ENCODE measurements at places on chromosomes 7 and 10.

GRCh38 chr7:102097601-102098161 lies 189.0 kb upstream of the SH2B2 start:
- DNase-seq: no peak

GRCh38 chr10:14555807-14556206 lies 218.9 kb downstream of the FAM107B start:
- no peak for DNase-seq

- DNase-seq: no peak
Measured at GRCh38 chr7:41520445-41520844, 182.4 kb downstream of the INHBA start.

DNA sequence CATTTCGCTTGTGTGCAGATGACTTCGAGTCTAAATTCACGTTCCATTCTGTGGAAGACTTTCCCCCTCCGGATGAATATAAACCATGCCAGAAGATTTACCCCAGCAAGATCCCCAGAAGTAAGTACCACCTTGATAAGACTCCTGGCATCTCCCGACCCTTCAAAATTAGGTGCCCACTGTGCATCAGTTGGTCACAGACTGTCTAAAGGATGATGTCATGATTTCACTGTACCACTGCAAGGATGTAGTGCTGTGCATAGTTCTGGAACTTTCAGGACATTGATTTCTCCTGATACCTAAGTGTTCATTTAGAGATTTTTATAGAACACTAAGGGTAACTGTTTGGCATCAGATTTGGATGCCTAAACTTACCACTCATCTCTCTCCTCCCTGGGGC lies 83.0 kb downstream of the WIPF3 start:
- no peak for DNase-seq

DNA sequence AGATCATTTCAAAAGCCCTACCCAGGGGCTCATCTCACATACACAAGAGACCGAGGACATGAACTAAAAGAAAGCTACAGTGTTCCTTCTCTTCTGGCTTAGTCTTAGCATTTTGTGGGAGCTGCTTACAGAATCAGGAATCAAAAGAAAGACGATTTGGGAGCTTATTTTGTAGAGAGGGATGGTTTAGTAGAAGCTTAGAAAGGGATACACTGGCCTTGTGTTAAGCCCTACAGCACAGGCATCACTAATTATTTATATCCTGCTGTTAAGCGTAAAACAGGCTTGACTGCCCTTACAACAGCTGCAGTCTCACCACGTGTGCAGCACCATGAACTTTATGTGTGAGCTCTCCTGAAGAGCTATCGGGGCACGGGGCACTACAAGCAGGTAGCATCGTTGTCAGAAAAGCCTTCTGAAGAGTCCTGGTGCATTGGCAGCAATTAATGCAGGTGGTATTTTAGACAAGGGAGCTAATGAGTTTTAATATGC lies 798.3 kb downstream of the NXPH1 start:
- no peak for DNase-seq

- no peak for DNase-seq
Measured at GRCh38 chr7:11538751-11539299, 293.2 kb downstream of the THSD7A start.

DNA sequence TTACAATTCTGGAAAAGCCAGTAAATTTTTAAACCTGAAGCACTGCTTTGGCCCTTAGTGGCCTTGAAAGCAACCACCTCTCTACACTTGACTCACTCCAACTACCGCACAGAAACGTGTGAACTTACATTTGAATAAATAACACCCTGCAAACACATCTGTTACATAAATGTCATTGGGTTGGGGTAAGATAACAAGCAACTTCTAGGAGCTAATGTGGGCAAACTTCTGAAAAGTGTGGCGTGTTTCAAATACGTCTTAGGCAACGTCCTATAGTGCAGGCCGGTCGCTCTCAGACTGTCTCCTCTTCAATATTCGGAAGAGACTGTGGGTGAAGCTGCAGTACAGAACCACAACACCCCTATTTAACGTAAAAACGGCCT lies 474 bp downstream of the ORC5 start:
- DNase-seq: no peak

GRCh38 chr7:129771928-129772479 lies 160.5 kb downstream of the NRF1 start:
- peak; percentile 47 for DNase-seq

DNA sequence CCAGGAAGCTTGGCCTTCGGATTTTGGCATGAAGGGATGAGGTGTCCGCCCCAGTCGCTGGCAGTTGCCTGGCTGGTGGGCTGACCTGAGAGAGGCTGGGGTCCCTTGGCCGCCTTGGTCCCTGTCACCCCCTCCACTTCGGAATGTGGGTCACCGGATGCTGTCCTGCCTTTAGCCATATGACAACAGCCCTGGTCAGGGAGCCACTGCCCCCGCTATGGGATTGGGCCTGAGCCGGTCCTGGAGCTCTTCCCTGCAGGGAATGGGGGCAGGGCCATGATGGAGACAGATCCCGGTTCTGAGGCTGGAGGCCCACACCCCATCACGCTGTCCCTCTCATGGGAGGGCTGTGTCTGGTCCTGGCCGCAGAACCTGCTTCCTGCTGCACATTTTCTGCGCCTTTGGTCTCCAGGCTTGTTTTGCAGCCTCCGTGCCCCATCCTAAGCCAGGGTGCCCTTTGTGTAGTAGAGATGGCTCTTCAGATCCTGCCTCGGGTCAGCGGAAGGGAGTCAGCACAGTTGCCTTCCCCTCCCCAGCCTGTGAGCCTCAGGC lies 22.6 kb downstream of the PFKFB3 start:
- no peak for DNase-seq

DNA sequence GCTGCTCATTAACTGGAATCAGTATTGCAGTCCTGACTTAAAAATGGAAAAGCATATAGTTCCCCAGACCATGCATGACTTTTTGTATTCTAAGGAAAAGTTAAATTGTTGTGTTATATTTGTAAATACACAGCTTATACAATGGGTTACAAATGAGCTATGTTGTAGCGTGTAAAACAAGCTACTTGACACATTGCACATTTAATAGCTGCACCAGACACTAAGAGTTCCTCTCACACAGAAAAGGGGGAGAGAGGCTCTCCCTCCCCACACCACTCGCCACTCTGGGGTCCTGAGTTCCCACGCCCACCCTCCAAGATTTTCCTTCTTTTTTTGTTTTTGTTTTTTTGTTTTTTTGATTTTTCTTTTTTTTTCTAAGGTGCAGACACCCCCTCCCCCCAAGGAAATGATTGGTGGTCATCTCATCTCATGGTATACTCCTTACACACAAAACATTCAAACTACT lies 6.3 kb downstream of the KLF6 start:
- DNase-seq: no peak

DNA sequence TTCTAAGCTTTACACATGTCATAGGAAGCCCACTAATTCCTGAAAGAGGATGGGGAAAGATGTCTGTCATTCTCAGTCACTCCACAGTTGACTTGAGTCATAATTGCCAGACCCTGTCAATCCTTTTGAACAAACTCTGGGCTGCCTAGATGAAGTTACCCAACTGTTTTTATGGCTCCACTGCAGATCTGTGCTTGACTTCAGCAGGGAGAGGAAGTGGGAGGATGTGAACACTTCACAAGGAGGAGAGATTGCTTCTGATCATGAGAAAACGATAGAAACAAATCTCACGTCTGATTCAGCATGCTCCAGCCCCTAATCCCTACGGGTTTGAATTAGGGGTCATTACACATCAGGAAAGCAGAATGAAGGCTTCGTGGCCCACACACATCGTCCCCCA lies 596.6 kb upstream of the CELF2 start:
- no peak for DNase-seq

DNA sequence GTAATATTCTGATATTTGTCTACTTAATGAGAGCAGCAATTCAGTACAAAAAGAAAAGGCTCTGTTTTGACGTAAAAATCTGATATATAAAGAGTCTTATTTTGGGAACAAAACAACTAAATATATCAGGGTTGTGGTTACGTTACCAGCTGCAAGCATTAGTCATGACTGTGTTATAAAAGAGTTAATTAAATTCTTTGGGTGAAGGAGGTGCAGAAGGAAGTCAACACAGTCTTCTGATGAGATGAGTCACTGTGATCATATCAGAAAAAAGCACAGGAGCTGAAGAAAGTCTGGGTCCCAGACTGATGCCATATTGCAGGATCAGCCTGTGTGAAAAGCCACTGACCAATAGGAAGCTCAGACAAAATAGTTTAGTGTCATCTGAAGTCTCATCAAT lies 234.3 kb upstream of the TEX47 start:
- DNase-seq: no peak

GRCh38 chr7:65037740-65038688 lies 31.5 kb upstream of the ERV3-1 start:
- DNase-seq: peak; percentile 93

GRCh38 chr7:142196066-142196840 lies 61.6 kb downstream of the PRSS58 start:
- no peak for DNase-seq

DNA sequence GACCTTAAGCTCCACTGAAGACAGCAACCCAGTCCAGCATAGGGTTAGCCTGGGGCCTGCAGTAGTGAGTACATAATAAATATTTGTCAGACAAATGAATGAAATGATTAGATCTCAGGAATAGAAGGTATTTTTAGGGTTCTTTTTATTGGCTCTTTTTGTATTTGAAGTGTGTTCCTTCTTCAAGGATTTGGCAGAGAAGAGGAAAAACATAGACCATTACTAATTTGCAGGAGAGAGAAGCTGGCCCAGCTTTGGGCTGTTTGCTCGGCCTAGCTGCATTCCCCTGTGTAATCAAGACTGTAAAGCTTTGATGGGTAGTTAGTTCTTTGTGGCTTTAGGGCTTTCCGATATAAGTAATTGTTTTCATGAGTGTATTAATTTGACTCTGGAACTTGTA lies 64.2 kb downstream of the CNNM2 start:
- DNase-seq: no peak

- DNase-seq: peak; percentile 72
Measured at GRCh38 chr7:155466814-155467733, 9.1 kb downstream of the EN2 start.

DNA sequence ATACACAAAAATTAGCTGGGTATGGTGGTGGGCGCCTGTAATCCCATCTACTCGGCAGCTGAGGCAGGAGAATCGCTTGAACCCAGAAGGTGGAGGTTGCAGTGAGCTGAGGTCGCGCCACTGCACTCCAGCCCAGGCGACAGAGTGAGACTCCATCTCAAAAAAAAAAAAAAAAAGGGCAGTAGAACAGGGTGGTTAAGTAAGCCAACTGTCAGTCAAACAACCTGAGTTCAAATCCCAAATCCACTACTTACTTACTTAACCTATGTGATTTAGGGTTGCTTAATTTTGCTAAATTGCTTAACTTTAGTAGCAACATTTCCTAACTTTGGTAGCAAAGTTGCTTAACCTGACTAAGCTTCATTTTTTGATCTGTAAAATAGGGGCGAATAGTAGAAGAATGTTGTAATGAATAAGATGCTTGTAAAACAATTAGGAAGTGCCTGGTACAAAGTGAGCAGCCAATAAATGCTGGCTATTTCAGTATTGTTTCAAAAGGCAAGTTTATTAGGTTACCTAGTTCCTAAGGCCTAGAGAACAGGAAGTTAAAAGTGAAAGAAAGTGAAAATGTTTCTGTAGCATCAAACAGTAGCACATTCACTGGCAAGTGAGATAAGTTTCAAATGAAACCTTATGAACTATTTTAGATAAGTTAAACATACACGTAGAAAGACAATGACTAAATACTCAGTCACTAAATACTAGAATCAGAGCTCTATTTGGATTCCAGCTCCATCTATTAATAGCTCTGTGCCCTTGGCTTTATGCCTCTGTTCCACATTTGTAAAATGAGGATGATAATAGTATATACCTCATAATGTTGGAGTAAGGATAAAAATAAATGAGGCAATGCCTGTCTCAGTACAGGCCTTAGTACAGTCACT lies 64.3 kb downstream of the HOXA1 start:
- no peak for DNase-seq

- DNase-seq: no peak
Measured at GRCh38 chr10:18044976-18045720, 93.4 kb downstream of the SLC39A12 start.

DNA sequence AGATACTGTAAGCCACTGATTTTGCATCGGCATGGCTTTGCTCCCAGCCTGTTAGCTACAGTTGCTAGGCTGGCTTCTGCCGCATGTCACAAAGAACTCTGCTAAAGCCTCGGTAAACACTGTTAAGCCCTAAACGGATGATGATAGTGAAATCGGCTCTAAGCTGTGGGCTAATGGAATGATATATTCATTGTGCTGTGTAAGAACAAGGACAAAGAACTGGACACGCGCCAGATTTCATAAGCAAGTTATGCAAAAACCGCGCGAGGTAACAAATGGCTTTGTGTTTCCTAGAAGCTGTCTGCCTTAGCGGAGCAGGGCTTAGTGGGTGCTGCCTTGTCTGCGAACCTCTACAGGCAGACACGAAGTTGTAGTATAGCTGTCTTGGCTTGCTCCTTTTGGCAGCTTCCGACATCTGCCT lies 331.3 kb upstream of the COBL start:
- DNase-seq: no peak

GRCh38 chr7:75996476-75996875 lies 2.1 kb upstream of the TMEM120A start:
- DNase-seq: no peak

GRCh38 chr7:17939211-17939605 lies 1.1 kb downstream of the SNX13 start:
- no peak for DNase-seq

- DNase-seq: no peak
Measured at GRCh38 chr10:30431435-30431911, 2.5 kb upstream of the MAP3K8 start.

GRCh38 chr10:27440021-27440420 lies 64.1 kb upstream of the RAB18 start:
- DNase-seq: no peak

DNA sequence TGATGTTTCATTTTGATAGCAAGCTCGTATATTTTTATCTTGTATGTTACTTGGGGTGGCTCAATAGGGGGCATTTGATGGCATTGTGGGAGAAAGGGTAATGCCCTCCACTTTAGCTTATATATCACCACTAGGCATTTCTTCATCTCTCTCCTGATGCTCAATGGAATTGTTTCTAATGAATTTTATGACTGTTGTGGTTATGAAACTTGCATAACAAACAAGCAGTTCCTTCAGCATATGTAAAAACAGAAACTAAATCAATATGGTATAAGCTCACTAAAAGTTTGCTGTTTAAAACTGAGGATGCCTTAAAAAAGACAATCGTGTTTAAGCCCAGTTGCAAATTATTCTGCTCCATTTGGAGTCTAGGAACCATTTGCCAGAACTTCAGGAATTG lies 75.5 kb downstream of the CDK14 start:
- no peak for DNase-seq
